ENCODE measurements at places on chromosomes 1 and 21. TPM values are rescaled to one million over a fixed set of nuclear protein-coding genes. Genes with fewer than 3 reads are reported as not detected.

DNA sequence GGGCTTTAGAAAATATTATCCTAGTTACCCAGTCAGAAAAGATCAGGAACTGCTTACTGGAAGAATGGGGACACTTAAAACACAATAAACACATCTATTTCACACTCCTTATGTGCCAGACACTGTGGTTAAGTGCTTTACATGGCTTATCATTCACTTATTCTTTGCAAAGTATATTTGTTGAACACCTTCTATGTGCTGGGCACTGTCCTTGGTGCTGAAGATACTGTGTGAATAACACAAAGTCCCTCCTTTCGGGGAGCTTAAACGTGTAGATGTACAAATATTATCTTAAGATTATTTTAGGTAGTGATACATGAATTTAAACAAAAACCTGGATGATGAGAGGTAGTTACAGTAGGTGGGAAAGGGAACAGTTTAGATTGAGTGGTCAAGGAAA is 169.3 kb downstream of the ST6GALNAC5 start:
- DNase-seq, result peak; percentile 16

GRCh38 chr1:152035539-152036266 is 1.1 kb downstream of the S100A11 start:
- peak; percentile 41 for DNase-seq

DNA sequence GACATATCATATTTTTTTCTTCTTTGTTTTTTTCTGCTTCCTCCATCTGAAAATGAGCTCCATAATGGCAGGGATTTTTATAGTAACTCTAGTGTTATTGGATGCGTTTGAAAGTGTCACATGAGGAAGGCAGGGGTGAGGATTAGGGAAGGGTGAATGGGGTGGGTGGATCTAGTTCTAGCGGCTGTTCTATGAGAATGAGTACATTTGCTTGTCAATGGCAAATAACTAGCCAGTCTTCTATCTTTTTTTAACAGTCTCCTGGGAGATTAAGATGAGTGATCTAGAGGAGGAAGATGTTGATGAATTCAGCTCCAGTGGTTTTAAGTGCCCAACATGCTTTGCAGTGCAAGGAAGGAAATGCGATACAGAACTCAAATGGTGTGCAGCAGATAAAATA is 5.8 kb downstream of the OR14I1 start:
- DNase-seq, result no peak

GRCh38 chr21:19461481-19462205 is 1058.1 kb upstream of the TMPRSS15 start:
- DNase-seq, result no peak

GRCh38 chr1:240280560-240281322 is 189.1 kb downstream of the FMN2 start:
- DNase-seq, result peak; percentile 2

Gene IL24
- total RNA-seq, result not detected

Gene FGR
- not detected for total RNA-seq

Gene LCE3D
- not detected for total RNA-seq

GRCh38 chr1:215045698-215046308 is 36.7 kb upstream of the KCNK2 start:
- no peak for DNase-seq
